ENCODE measurements at places on chromosomes 12 and 14.
A peak's percentile ranks its signal among the peaks of the same experiment; 100 is the strongest.

DNA sequence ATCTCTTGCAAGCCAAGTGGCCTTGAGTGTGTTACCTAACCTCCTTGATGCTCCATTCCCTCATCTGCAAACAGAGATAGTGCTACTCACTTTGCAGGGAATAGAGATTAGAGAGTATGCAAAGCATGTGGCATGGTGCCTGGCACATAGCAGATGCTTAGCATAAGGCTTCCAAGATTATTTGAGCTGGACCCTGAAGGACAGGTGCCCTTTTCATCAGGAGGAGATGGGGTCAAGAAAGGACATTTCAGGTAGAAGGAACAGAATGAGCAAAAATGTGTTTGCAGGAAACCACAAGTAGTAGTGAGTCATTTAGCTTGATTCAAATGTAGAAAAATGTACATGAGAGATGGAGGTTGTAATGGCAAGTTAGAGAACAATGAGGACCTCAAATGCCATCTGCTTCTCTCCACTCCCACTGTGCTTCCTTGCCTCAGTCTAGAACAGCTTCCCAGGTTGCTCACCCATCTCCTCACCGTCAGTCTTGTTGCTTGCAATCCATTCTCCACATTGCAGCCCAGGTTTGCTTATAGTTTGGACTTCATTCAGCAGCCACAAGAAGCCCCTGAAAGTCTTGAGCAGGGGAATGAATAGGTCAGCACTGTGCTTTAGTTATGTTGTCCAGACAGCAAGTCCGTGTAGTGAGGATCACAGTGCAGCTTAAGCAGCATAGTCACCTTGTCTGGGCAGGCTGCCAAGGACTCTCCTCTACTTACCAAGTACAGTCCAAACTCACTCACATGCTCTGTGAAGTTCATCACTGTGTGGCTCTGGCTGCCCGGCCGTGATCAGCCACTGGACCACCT, 536.3 kb upstream of the CCDC196 start:
- no peak for DNase-seq

DNA sequence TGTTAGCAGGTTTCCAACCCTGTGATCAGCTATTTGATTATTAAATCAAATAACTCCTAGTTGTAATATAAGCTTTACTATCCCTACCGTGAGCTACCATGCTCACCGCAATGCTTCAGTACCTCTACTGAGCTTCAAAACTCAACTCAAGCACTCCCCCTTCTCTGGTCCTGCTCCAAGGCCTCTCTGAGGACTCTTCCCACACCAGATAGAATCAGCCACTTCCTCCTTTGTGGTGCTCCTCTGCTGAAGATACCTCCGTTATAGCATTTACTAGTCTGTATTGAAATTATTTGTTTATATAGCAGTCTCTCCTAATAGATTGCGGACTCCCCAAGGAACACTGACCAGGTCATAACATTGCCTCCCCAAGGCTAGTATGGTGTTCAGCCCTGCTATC, 17.5 kb downstream of the AREL1 start:
- no peak for DNase-seq

GRCh38 chr12:94340573-94340972, 119.1 kb downstream of the CEP83 start:
- no peak for DNase-seq

- DNase-seq, result no peak
Observed at GRCh38 chr12:93563807-93564538, 8.5 kb upstream of the SOCS2 start.

DNA sequence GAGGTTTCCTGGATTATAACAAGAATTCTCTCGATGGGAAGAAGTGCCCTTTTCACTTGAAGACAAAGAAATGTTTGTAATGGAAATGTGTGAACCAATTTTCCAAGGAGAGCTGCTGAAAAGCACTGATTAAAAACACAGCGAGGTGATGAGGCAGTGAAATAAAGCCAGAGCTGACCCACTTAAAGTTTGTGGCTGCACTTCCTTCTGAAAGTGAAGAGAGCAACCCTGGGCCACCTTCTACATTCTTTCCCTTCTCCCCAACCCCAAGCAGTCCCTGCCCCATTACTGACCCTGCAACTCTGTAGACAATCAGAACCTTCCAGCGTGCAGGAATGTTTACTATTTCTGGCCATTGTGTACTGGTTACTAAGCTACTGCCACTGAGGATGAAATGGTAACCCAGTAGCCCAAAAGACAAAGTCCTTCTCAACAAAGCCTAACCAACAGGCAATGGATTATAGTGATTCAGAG, 173.9 kb downstream of the TTC7B start:
- DNase-seq, result peak; percentile 57

DNA sequence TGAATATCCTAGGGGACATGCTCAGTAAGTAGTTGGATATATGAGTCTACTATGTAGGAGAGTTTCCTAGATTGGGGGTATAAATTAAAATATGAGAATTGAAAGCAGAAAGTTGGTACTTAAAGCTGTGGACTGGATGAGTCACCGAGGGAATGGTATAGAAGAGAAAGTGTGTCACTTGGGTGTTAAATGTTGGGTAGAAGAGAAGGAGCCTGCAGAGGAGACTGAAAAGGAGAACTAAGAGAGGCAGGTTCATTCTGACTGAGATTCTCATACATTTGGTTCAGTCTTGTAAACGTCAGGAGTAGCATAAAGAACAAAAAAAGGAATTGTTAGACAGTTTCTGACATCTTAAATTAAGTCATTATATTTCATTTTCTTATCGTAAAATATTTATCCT, 19.9 kb downstream of the LRRC9 start:
- DNase-seq, result no peak

DNA sequence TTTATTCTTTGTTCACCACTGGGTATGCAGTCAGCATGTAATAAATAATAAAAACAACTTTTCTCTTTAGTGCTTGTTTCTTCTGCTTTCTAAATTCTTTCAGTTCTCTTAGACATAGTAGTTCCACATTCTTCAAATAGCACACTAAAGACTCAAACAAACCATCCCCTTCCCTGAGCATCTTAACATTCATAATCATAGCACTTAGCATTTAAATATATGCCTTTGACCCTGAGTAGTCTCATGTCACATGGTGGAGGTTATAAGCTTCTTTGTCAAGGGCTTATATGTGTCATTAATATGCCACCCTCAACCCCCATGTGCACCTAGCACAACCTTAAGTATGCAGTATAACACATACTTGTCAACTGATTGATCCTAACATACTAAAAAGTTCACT, 212.7 kb downstream of the PHLDA1 start:
- DNase-seq, result no peak

GRCh38 chr12:130700492-130701401, 15.4 kb downstream of the RIMBP2 start:
- no peak for DNase-seq

DNA sequence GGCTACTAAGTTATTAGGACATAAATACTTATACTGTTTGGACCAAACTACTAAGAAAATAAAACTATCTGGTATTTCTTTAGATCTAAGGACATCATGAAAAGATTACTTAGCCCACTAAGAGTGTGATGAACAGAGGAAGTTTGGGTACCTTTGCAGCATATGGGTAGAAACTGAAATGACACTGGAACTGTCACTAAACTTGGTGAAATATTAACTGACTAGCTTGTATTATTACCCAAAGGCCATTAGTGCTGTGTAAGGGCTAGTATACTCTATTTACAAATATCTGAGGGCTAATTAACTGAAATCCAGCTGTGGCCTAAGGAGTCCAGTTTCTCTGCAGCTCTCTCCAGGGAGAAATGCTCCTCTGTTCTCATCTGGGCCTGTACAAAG, 45.5 kb downstream of the PAWR start:
- no peak for DNase-seq

DNA sequence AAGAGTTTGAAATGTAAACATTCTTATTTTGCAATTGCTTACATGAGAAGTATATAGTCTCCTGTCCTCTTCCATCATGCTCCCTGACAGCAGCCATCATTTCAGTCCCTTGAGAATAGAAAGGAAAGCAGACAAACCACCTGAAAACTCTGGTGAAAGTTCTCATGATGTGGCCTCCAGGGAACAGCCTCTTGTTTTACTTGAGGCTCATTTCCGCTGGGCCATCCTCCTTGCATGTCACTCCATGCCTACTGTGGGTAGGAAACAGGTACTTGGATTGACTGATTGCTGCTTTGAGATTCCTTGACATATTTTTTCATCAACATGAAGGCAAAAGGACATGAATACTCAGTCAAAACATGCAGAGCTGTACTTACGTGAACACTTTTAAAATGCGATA, 6.0 kb downstream of the SYT1 start:
- no peak for DNase-seq

GRCh38 chr14:86404425-86404824, 874.5 kb downstream of the FLRT2 start:
- no peak for DNase-seq

DNA sequence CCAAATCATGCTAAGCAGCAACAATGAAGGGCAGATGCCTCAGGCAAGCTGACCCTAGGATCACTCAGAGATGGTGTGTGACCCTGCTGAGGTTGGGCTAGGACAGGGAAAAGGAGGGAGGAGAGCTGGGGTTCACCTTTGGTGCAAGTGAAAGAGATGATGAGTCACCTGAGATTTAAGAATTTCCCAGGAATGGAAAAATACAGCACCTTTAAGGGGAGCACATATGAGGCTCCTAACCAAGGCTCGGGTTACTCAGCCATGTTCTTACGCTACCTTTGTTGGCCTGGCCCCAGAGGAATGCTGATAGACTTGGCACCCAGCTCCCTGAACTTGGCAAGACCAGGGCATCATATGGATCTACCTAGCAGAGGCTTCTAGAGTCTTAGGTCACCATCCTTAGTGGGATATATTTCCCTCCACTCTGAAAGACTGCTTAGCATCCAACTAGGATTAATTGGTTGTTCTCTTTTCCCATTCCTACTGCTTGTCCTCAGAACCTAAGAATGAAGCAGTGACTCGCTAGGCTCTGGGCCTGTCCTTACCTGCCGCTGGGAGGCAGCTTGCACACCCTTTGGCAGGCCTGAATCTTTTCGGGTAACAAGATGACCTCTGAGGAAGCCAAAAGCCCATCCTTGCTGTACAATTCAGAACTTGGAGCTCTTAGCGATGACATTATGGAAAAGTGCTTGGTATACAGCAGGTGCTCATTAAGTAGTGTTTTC, 4.0 kb upstream of the NAA25 start:
- DNase-seq, result no peak

- no peak for DNase-seq
Observed at GRCh38 chr14:63186453-63186852, 17.8 kb upstream of the RHOJ start.

GRCh38 chr14:24162093-24162492, 1.0 kb downstream of the IRF9 start:
- no peak for DNase-seq

DNA sequence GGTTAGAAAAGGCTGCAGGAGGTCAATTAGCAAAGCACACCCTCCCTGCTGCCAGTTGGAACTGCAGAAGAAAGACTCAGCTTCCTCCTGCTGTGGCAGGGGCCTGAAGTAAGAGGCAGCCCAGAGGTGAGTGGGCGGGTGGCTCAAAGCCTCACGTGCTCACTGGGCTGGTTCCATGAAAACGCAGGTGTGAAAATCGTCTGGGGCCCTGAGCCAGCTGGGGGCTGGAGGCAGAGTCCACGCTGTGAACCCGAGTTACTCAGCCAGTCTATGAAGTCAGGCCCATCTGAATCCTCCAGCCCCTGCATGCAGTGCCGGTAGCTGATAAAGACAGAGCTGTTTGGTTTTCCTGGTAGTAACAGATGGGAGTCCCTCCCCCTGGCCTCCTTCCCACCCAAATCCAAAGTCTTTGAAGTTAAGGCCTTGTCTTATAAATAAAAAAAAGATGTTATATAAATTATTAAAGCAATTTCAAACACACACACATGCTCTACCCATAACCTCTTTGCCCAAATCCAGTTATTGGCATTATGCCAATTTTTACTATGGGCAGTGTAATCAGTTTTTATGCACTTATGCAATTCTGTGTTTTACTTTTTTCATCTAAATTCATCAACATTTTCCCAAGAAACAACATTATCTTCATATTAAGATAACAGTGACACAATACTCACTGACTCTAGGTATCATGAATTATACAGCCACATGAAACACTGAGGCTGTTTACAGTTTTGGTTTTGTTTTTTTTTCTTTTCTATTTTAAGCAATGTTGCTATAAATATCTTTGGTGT, 57.9 kb upstream of the PNMA1 start:
- no peak for DNase-seq

- no peak for DNase-seq
Observed at GRCh38 chr12:120252071-120252906, 13.2 kb downstream of the PXN start.

GRCh38 chr14:75848167-75848913, 133.5 kb downstream of the TGFB3 start:
- no peak for DNase-seq

GRCh38 chr14:29035134-29035533, 268.5 kb downstream of the FOXG1 start:
- DNase-seq, result no peak

- DNase-seq, result no peak
Observed at GRCh38 chr12:4584281-4584680, 22.3 kb downstream of the DYRK4 start.

DNA sequence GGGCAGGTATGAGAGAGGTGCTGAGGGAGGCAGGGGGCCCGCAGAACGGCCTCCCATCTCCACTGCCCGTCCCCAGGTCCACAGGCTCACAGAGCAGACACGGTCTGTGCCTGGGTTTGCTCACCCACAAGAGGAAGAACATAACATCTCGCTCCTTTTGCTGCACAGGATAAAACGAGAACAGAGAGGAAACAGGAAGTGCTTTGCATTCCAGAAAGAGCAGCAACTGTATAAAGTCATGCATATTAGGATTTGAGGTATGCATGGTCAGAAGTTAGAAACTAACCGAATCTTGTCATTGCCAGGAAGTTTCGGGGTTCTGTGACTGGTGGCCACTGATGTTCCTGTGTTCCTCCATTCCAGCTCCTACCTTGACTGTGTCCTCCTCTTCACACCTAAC, 25.0 kb downstream of the NTF3 start:
- no peak for DNase-seq

- no peak for DNase-seq
Observed at GRCh38 chr12:128224226-128224625, 42.7 kb upstream of the TMEM132C start.

GRCh38 chr14:96614481-96614881, 112.3 kb downstream of the PAPOLA start:
- no peak for DNase-seq

DNA sequence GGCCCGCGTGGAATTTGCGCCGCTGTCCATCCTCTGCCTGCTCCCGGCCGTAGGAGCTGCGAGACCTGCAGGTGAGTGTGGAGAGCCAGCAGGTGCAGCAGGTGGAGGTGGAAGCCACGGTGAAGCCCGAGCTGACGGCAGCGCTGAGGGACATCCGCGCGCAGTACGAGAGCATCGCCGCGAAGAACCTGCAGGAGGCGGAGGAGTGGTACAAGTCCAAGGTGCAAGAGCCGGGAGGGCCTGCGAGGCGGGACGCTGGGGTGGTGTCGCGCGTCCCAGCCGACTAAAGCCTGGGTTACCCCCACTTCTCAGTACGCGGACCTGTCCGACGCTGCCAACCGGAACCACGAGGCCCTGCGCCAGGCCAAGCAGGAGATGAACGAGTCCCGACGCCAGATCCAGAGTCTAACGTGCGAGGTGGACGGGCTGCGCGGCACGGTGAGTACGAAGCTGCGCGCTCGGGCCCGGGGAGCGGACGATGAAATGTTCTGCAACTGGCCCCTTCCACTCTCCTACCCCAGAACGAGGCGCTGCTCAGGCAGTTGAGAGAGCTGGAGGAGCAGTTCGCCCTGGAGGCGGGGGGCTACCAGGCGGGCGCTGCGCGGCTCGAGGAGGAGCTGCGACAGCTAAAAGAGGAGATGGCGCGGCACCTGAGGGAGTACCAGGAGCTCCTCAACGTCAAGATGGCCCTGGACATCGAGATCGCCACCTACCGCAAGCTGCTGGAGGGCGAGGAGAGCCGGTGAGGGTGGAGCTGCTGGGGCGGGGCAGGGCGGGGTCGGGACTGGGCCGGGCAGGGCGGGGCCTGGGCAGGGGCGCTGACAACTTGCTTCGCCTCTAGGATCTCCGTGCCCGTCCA, 2.1 kb downstream of the PRPH start:
- DNase-seq, result no peak

Measured in anterior cingulate cortex (tissue), 58 donors.